ENCODE measurements at places on chromosomes 12 and 14.
A peak's percentile ranks its signal among the peaks of the same experiment; 100 is the strongest.

- DNase-seq, result no peak
Measured at GRCh38 chr14:104119488-104120251, 18.7 kb upstream of the KIF26A start.

DNA sequence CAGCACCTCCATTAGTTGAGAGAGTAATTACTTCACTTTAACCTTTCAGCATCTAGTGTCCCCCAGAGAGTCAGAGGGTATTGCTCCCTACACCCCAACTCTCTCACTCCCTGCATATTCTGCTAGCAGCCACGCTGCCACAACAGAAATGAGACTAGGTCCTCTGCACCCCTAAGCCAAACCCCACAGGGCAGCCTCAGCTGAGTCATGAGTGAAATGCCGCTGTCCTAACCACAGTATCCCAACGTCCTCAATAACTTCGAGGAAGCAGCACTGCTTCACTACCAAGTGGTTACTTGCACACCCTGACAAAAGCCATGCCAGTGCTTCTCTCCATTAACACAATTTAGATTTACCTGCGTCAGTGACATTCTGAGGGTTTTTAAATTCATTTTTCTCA is 6.9 kb upstream of the LYZ start:
- DNase-seq, result no peak

DNA sequence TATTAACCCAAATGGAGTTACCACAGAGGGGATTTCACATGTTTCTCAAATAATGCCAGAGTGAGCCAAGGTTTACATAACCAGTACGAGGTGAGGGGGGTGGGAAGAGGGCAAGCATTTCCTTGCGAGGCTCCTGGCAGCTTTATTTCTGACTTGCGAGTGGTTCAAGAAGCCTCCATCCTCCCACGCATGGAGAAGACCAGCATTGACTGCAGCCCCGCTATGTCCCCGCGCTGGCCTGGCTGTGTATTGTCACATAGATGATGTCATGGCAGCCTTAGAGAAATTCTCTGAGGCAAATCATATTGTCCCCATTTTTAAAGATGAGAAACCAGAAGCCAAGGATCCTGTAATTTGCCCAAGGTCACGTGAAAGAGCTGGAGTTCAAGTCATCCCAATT is 188.2 kb downstream of the CACNA1C start:
- no peak for DNase-seq

- DNase-seq, result peak; percentile 21
Measured at GRCh38 chr12:7374423-7375144, 69.4 kb downstream of the CD163L1 start.

DNA sequence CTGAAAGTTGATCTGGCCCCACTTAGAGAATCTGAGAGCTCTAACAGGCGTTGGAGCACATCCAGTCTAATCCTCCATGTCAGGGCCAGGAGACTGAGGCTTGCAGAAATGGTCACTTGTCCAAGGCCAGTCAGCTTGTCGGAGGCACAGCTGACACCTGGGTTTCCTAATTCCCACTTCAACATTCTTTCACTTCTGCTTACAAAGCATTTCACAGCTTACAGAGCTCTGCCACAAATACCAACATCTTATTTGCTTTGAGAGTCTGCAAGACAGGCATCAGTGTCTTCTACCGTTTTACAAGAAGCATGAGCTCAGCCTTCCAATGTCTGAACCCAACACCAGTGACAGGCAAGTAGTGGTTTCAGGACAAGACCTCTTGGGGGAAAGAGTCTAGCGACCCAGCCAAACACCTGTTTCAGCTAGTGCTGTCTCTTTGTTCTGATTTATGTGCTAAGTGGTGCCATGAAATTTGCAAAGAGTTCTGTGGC is 31.8 kb downstream of the ISCA2 start:
- DNase-seq, result no peak

DNA sequence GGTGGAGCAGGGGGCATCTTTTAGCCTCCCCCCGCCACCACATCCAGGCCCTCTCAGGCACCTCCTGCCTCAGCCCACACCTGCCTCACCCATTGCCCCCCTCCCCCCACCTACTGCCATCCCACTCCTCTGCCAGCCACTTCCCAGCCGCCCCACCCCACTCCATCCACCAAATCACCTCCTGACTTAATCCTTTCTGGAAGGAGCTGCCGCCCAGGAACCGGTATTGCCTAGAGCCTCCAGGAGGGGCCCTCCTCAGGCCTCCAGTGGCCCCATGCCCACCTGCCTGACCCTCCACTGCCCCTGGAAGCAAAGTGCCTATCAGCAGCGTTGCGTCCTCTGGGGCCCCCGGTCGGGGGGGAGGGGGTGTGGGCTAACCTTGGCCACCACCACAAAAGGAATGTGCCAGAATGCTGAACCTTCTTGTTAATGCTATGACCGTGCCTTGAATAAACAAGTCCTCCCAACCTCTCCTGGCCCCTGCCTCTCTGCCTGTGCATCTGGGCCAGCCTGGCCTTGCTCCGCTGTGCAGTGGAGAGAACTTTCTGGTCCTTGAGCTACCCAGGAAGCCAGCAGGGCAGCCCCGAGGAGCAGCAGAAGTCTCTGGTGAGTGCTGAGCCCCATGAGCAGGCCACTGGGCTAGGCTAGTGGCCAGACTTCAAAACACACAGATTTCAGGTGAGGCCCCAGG is 11.8 kb downstream of the NGB start:
- DNase-seq, result no peak

DNA sequence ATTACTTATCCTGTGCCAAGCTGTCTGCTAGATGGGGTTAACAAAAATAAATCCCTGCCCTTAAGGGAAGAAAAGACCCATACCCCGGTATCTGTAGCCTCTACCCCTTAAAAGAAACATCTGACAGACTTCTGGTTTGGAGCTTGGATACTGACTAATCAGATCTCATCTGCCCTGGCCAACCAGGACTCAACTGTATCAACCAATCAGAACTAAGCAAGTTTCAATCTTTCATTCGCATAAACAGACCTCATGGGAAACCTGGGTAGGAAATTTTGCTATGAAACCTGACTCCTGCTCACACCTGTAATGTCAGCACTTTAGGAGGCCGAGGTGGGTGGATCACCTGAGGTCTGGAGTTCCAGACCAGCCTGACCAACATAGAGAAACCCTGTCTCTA is 26.4 kb upstream of the PRMT8 start:
- DNase-seq, result no peak

- no peak for DNase-seq
Measured at GRCh38 chr14:67199016-67199415, 9.8 kb downstream of the GARIN2 start.

GRCh38 chr14:52227619-52228222 is 39.8 kb upstream of the PTGDR start:
- no peak for DNase-seq

DNA sequence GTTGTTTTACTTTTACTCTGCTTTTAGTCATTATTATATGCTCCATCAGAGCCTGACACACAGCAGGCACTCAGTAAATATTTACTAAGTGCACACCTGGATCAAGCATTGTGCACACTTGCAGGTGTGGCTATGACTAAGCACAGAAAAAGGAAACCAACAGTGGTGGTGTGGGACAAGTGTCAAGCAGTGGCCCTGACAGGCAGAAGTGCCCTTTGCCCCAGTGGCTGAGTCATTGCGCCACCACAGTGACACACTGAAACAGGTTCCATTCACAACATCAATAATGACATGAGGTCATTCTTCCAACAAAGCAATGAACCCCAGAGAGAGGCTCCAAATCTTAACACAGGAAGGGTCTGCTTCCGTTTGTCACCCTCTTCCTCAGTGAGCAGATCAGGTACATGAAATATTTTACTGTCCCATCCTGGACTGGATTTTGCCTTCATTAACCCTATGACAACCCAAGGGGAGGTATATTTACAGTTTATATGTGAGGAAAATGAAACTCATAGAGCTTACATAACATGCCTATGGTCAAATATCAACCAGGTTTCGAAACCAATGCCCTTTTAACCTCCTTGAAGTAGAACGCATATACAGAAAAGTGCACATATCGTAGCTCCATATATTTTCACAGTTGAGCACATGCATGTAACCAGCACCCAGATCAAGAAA is 82.6 kb upstream of the GTF2A1 start:
- DNase-seq, result peak; percentile 31

- no peak for DNase-seq
Measured at GRCh38 chr12:80895240-80895639, 42.5 kb downstream of the LIN7A start.
